ENCODE measurements at places on chromosomes 1 and 21. TPM values are rescaled to one million over a fixed set of nuclear protein-coding genes. Genes with fewer than 3 reads are reported as not detected.
A peak's percentile ranks its signal among the peaks of the same experiment; 100 is the strongest.

ZYG11B gene
- total RNA-seq, result 7.5 TPM

TSPAN1 gene
- total RNA-seq, result not detected

MYBPH gene
- total RNA-seq, result not detected

- H3K27me3 ChIP-seq, result no peaks in the 10 kb centered on the region
- H3K27ac ChIP-seq, result no peak overlapping the region
- no peak overlapping the region for H3K4me3 ChIP-seq
- H3K36me3 ChIP-seq, result no peaks in the 10 kb centered on the region
- peak; percentile 39 for DNase-seq
- H3K4me1 ChIP-seq, result peaks cover 38% of the 10 kb centered on the region
Observed at GRCh38 chr1:43994794-43995790, 3.7 kb downstream of the CCDC24 start.

DNA sequence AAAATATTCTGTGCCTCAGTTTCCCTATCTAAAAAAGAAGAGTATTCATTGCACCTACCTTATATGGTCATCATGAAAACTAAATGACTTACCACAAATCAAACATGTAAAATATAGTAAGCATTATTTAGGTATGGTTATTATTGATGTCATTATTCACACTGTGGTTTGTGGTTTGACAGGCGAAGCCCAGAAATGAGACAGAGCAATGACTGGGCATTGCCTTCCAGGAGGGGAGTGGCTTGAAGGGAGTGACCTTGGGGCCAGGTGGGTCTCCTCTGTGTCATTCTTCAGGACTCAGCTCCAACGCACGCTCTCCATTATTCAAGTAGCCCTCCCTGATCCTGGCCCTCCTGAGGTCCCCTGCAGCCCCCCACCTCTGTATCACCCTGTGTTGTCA is 133.7 kb downstream of the DMRTA2 start:
- H3K4me3 ChIP-seq, result no peak overlapping the region
- H3K27ac ChIP-seq, result no peak overlapping the region
- DNase-seq, result no peak

- H3K27ac ChIP-seq, result no peak overlapping the region
- H3K27me3 ChIP-seq, result no peaks in the 10 kb centered on the region
- no peak for DNase-seq
- no peaks in the 10 kb centered on the region for H3K36me3 ChIP-seq
- no peak overlapping the region for H3K4me3 ChIP-seq
- H3K4me1 ChIP-seq, result no peaks in the 10 kb centered on the region
Observed at GRCh38 chr1:208714323-208714722, 470.1 kb upstream of the PLXNA2 start.

DNA sequence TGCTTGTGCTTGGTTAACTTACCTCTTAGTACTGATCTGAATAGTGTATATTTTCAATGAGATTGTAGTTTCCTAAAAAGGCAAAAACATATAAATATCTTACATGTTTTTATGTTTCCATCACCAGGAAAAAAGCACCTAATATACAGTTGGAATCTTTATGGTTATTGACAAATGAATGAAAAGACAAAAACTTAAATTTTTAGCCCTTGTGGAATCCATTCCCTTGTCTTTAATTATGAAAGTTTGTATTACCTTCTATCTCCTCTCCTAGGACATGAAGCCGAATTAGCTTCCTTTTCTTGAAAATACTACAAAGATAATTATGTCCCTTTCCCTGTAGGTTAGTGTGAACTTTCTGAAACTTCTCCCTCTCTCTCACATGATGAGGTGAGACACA is at the start of gene OR2T12:
TSS of gene OR2T12 (minus strand) at position 101 of the 400 bp plus-strand sequence. CDS start 7,846 bp downstream, outside the sequence.
- no peak within 1 kb of the TSS for H3K27ac ChIP-seq
- DNase-seq, result no peak
- no peaks in the 10 kb centered on the region for H3K27me3 ChIP-seq
- no peak within 1 kb of the TSS for H3K4me3 ChIP-seq
- H3K4me1 ChIP-seq, result no peaks in the 10 kb centered on the region

GRCh38 chr1:226185141-226186036 is 1.2 kb downstream of the ACBD3 start:
- peak overlapping the region; percentile 93 for H3K27ac ChIP-seq
- peak overlapping the region; percentile 95 for H3K4me3 ChIP-seq
- peaks cover 17% of the 10 kb centered on the region for H3K36me3 ChIP-seq
- no peak for DNase-seq

DNA sequence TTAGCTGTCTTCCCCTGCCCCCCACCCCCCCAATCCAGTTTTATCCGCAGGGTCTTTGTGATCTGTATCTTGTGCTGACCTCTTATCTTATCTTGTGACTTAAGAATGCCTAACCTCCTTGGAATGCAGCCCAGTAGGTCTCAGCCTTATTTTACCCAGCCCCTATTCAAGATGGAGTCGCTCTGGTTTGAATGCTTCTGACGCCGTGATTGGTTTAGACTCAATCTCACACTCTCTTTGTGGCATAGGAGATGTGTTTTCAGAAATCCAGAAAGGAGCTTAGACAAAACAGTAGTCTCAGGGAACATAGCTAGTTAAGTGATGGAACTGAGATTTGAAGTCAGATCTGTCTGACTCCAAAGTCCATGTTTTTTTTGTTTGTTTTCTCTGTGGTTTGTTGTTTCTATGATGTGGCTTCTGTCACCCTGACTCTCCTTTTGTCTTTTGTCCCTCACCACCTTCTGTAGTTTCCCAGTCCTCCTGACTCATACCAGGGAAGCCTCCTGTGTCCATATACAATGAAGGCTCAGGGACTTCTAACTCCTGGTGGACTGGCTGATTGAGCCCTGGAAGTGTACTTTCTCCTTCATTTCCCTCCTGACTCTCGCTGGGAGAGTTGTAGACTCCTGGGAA is 18.1 kb upstream of the USP24 start:
- H3K27me3 ChIP-seq, result peaks cover 6% of the 10 kb centered on the region
- H3K4me3 ChIP-seq, result no peak overlapping the region
- DNase-seq, result no peak
- no peaks in the 10 kb centered on the region for H3K36me3 ChIP-seq
- no peaks in the 10 kb centered on the region for H3K4me1 ChIP-seq

DNA sequence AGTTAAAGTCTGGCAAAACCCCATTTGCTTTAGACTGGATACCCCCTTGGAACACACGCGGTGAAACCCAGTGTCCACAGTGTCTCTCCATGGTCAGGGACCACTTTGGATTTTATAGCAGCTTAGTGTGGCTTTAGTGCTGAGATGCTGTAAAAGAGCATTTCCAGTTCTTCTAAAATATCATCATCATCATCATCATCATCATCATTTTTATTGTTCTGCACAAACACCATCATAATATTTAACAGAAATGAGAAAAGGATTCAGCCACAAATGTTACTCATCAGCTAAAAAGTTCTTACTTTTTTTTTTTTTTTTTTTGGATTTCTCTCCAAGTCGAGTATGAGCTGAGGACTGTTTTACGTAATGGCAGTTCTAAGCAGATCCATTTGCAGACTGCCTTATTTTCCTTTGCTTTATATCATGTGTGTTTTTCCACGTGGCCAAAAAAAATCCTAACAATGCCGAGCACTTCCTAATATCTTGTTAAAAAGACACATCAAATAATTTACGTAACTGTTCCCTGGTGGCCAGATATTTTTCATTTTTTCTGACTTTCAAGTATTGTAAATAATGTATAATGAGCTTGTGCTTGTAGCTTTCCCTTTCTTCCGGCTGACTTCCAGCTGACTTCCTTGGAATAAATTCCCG is 62.8 kb downstream of the EVA1C start:
- H3K4me3 ChIP-seq, result no peak overlapping the region
- H3K4me1 ChIP-seq, result peaks cover 9% of the 10 kb centered on the region
- H3K27me3 ChIP-seq, result no peaks in the 10 kb centered on the region
- H3K36me3 ChIP-seq, result no peaks in the 10 kb centered on the region
- no peak overlapping the region for H3K27ac ChIP-seq

DNA sequence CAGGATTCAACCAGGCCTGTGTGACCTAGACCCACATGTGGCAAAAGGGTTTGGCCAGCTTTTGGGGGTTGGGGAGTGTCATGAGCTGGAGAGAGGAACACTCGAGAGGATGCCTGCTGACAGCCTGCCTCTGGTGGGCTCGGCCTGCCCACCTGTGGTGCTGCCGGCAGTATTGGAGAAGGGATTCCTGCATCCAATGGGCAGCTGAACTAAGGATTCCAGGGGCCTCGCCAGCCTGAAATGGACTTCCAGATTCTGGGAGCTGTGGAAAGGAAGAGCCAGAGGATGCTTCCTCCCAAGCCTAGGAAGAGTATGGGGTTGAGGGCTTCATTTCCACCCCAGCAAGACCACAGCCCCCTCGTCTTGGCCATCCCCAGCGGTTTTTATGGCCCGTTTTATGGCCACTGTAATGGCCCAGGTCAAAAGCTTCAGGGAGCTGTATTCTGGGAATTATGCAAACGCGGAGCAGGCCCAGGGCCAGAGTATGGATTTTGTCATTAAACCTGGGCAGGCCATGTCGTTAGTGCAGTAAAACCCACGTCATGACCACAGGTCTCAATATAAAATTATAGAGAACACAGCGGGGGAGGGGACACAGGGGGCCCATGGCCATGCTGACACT is 63.6 kb downstream of the TMEM53 start:
- H3K4me1 ChIP-seq, result no peaks in the 10 kb centered on the region
- H3K4me3 ChIP-seq, result no peak overlapping the region
- no peak for DNase-seq
- no peak overlapping the region for H3K27ac ChIP-seq
- H3K36me3 ChIP-seq, result no peaks in the 10 kb centered on the region

- H3K27me3 ChIP-seq, result peaks cover 6% of the 10 kb centered on the region
- H3K4me3 ChIP-seq, result no peak overlapping the region
- no peak for DNase-seq
- H3K36me3 ChIP-seq, result no peaks in the 10 kb centered on the region
- peaks cover 5% of the 10 kb centered on the region for H3K4me1 ChIP-seq
- H3K27ac ChIP-seq, result no peak overlapping the region
Observed at GRCh38 chr21:45374826-45375455, 30.0 kb upstream of the COL18A1 start.

- no peak overlapping the region for H3K4me3 ChIP-seq
- H3K36me3 ChIP-seq, result no peaks in the 10 kb centered on the region
- no peaks in the 10 kb centered on the region for H3K4me1 ChIP-seq
- DNase-seq, result no peak
- no peak overlapping the region for H3K27ac ChIP-seq
- H3K27me3 ChIP-seq, result no peaks in the 10 kb centered on the region
Observed at GRCh38 chr1:7478809-7479499, 292.1 kb upstream of the VAMP3 start.

DNA sequence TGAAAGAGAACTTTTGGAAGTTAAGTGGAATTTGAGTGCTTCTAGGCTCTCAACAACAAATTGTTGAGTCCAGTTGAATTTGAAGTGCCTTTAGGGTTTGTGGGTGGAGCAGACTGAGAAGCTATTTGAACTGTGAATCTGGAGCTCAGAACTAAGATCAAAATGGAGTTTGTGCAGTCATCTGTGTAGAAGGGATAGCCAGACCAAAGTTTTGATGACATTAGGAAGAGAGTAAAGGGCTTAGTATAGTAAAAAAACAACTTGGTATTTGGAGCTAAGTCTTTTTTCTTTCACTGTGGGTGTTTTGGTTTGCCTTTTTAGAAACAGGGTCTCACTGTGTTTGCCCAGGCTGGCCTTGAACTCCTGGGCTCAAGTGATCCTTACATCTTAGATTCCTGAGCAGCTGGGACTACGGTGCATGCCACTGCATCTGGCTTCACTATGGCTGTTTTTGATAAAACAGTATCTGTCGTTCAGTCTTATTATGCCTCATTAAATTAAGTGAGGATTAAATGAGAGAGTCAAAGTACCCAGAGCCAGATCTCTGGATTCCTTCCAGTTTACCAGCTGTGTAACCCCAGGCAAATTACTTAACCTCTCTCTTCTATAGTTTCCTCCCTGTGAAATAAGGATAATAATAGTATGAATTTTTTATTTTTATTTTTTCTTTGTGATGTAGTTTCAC is 20.0 kb downstream of the HDAC1 start:
- no peak overlapping the region for H3K4me3 ChIP-seq
- DNase-seq, result no peak
- peaks cover 35% of the 10 kb centered on the region for H3K36me3 ChIP-seq
- H3K4me1 ChIP-seq, result peaks cover 39% of the 10 kb centered on the region
- peak overlapping the region; percentile 79 for H3K27ac ChIP-seq

DNA sequence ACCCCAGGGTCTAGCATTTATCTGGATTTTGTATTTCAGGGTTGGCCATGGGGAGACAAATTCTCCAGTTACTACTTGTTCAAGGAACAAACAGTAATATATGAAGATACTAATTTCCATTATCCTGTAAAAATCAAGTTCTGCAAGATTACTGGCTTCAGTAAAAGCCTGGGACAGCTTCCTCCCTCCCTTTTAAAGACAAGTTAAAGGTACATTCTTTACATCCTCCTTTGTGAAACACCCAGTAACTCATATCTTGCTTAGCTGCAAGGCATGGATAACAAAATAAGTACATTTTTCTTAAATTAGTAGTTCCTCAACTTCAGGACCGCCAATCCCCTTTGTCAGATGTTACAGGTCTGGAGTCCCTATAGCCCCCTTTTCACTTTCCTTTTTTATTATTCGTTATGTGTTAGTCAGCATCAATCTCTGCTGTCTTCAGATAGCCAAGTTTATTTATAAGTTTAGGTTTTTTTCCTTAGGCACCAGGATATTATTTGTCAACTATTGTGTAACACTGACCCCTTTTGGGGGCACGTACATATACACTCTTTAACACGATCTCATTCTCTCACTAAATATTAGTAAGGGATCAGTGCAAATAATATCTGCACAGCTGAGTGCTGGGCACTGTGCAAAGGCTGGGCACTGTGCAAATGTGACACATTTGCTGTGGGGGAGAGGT is 9.8 kb downstream of the ERRFI1 start:
- no peak for DNase-seq
- H3K4me3 ChIP-seq, result no peak overlapping the region
- H3K27me3 ChIP-seq, result peaks cover 21% of the 10 kb centered on the region
- H3K27ac ChIP-seq, result no peak overlapping the region
